GM23338 (cell line): ENCODE measurements at places on chromosomes 1 and 21. TPM values are rescaled to one million over a fixed set of nuclear protein-coding genes. Genes with fewer than 3 reads are reported as not detected.
A peak's percentile ranks its signal among the peaks of the same experiment; 100 is the strongest.

Gene CDC42BPA
- 29.4 and 40.1 TPM in 2 replicates for total RNA-seq

Gene RSPO1
- total RNA-seq: 0.19 TPM in 1 of 2 replicates, not detected in the other

Gene CD244
- total RNA-seq: not detected in 2 replicates

- H3K36me3 ChIP-seq: 0 out of 2 replicates have a peak, but pooled peaks cover 9% of the 10 kb centered on the region
- no peak for DNase-seq
- no peaks in the 10 kb centered on the region for H3K4me1 ChIP-seq
- no peak overlapping the region for H3K27ac ChIP-seq
Observed at GRCh38 chr1:204463125-204464060, 31.2 kb downstream of the PIK3C2B start.

- H3K4me3 ChIP-seq: peak overlapping the region; percentile 29; the same call in 1 of the 2 replicates
- DNase-seq: peak; percentile 79
- 0 out of 2 replicates have a peak, but pooled peaks cover 4% of the 10 kb centered on the region for H3K27me3 ChIP-seq
- H3K4me1 ChIP-seq: 0 out of 2 replicates have a peak, but pooled peaks cover 5% of the 10 kb centered on the region
Observed at GRCh38 chr1:245234217-245235081, 79.7 kb downstream of the KIF26B start.

GRCh38 chr1:226574591-226575435 is 26.2 kb downstream of the STUM start:
- H3K27me3 ChIP-seq: no peaks in the 10 kb centered on the region
- no peak overlapping the region for H3K27ac ChIP-seq
- H3K4me1 ChIP-seq: no peaks in the 10 kb centered on the region
- no peak overlapping the region for H3K4me3 ChIP-seq
- DNase-seq: no peak

- no peaks in the 10 kb centered on the region for H3K36me3 ChIP-seq
- no peak for DNase-seq
- no peaks in the 10 kb centered on the region for H3K4me1 ChIP-seq
- no peak overlapping the region for H3K27ac ChIP-seq
Observed at GRCh38 chr1:43463479-43463878, 9.7 kb upstream of the HYI start.

DNA sequence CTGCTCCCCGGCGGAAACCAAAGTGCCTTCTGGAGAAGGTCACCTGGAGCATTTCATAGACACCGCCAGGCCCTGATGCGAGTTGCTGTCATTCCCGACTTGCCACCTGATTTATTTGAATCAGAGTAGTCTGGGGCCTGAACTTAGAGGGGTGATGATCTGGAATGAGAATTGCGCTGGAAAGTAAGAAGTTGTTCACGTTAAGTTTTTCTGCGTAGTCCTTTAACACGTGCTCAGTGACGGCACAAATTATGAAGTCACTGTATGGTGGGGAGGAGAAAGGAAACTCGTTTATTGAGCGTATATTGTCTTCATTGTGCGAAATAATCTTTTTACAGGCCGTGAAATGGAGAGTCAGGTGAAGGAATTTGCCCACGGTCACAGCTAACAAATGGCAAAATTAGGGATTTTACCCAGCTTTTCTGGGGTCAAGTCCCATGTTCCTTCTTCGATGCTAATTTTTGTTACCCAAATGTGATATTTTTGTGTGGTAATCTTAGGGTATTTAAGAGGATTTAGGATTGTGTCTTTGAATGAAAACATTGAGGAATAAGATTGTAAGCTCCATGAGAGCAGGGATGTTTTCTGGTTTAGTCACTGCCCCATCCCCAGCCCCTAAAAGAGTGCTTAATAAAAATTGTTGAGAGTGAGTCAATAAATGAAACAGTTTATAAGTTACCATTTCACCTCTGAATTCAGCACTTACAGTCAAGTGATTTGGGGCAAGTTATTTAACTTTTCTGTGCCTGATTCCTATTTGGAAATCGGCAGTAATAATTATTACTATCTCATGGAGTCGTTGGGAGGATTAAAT is 46.4 kb upstream of the NBL1 start:
- no peaks in the 10 kb centered on the region for H3K36me3 ChIP-seq
- peak overlapping the region; percentile 57; the same call in 1 of the 2 replicates for H3K27ac ChIP-seq
- peak overlapping the region; percentile 90 for H3K4me3 ChIP-seq
- H3K4me1 ChIP-seq: peaks cover 10% of the 10 kb centered on the region
- DNase-seq: peak; percentile 54

DNA sequence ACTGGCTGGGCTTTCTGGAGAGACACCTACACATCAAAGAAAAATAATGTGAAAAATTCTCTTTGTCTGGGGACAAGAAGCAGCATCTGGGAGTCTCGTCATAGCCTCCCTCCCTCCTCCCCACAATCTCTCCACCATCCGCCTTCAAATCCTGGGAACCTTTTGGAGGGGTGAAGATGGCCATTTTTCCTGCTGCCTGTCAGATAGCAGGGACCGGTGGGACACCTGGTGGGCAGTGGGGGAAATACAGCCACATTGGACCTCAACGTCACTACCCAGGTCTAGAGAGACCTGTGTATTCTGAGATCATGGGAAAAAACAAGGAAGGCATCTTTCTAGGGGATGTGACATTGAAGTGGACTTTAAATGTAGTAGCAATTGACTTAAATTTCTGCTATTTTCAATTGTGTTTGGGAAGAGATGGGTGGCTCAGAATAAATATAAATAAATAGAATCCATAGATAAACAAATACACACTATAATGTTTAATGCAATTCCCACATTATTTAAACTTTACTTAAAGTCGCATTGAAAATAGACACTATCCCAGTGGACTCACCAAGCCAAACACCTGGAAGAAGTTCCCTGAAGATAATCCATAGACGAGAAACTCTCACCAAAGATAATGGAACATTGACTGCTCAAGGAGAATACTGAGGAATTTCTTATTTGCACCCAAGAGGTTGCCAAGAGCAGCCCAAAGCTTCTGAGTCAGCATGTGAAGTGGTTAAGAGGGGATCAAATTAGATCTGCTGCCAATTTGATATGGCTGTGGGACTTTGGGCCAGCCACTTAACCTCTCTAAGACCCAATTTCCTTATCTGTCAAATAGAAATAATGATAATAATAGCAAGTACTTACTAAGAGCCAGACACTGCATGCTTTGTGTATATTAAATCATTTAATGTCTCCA is 147.6 kb upstream of the CAMK1G start:
- peaks cover 4% of the 10 kb centered on the region; the same call in 1 of the 2 replicates for H3K36me3 ChIP-seq
- peaks cover 39% of the 10 kb centered on the region for H3K4me1 ChIP-seq
- no peak overlapping the region for H3K4me3 ChIP-seq
- DNase-seq: peak; percentile 93
- no peaks in the 10 kb centered on the region for H3K27me3 ChIP-seq
- H3K27ac ChIP-seq: no peak overlapping the region

- H3K4me3 ChIP-seq: no peak overlapping the region; the same call in 1 of the 2 replicates
- H3K36me3 ChIP-seq: no peaks in the 10 kb centered on the region
- no peak for DNase-seq
- H3K27me3 ChIP-seq: no peaks in the 10 kb centered on the region
- H3K4me1 ChIP-seq: no peaks in the 10 kb centered on the region; the same call in 1 of the 2 replicates
Observed at GRCh38 chr1:1270813-1271212, 2.8 kb downstream of the UBE2J2 start.

GRCh38 chr1:54337034-54337433 is 69.2 kb downstream of the SSBP3 start:
- H3K36me3 ChIP-seq: no peaks in the 10 kb centered on the region
- no peak overlapping the region for H3K4me3 ChIP-seq
- H3K4me1 ChIP-seq: peaks cover 83% of the 10 kb centered on the region
- no peak for DNase-seq
- no peaks in the 10 kb centered on the region for H3K27me3 ChIP-seq

- no peak for DNase-seq
- H3K36me3 ChIP-seq: no peaks in the 10 kb centered on the region
- no peak overlapping the region for H3K27ac ChIP-seq
- H3K4me3 ChIP-seq: no peak overlapping the region
- peaks cover 5% of the 10 kb centered on the region; the same call in 1 of the 2 replicates for H3K4me1 ChIP-seq
Observed at GRCh38 chr1:219639876-219640577, 27.1 kb upstream of the ZC3H11B start.
